AML-193 (cell line): ENCODE measurements at places on chromosomes 2 and 18.

GRCh38 chr18:72460210-72460680, 83.9 kb downstream of the CBLN2 start:
- no peak for DNase-seq

DNA sequence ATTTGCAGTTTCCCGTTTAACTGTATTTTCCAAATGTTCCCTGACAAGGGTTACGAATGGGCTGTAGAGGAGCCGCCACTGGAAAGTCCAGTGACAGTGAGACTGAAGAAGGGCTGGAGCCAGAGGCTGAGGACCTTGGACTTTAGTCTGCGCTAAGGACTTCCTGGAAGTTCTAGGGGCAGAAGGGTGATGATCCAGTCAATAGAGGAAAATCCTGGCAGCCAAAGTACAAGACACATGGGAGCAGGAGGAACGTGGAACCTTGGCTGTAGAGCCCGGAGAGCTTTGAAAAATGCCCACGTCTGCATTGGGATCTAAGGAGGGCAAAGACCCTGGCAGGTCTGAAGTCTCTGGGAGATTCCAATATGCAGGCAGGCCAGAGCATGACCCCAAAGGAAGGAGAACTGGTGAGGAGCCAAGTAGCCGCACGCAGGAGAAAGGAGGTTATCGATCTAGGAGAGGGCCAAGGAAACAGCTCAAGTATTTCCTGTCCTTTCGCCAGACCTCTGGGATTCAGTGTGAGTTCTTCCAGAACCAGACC, 28.5 kb downstream of the MBP start:
- DNase-seq, result no peak

DNA sequence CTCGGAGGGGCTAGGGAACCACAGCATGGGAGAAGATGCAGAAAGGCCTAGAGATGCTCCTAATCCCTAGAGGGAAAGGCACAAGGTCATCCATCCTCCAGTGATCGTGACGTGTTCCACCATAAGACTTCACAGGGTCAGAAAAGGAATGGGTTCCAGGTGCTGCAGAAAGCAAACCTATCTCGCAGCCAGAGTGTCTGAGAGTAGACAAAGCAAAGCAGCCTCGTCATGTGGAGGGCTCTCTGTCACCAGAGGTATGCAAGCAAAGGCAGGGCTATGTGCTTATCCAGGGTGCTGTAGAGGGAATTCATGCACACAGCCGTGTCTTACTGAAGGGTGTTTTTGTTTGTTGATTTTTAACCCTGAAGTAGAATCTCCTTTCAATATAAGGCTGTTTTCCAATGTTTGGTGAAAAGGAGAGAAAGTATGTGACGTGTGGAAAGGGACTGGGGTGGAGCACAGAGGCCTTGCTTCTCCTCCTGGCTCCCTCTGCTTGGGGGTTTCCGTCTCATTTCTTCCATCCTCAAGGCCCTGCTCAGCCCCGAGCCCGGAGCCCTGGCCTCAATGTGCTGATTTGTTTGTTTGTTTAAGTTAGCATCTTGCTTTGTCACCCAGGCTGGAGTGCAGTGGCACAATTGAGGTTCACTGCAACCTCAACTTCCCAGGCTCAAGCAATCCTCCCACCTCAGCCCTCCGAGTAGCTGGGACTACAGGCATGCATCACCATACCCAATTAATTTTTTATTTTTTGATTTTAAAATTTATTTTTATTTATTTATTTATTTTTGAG, 3.0 kb downstream of the GPR55 start:
- no peak for DNase-seq

- no peak for DNase-seq
These were observed 157.9 kb downstream of the PXDN start for GRCh38 chr2:1586251-1586922.

GRCh38 chr2:141331127-141331526, 799.7 kb downstream of the LRP1B start:
- no peak for DNase-seq

DNA sequence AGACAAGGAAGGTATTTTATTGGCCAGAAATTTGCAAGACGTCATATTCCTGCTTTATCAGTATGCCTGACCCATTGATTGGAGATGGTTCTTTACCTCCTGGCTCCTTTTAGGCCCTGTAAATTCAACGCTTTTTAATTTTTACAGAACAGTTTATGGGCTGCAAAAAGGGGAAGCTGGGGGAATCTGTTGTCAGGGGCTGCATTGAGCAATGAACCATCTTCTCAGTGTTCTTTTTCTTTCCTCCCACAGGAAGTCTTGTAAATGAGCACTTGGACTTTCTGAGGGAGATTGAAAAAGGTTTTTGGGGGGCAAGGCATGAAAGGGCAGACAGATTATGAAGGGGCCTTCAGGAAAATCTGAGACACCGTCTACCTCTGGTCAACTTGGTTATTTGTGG, 503.6 kb upstream of the TNP1 start:
- DNase-seq, result peak; percentile 83

- no peak for DNase-seq
These were observed 30.1 kb upstream of the ZNF516 start for GRCh38 chr18:76524900-76525698.

- DNase-seq, result no peak
These were observed 51.9 kb upstream of the CWC22 start for GRCh38 chr2:180058993-180059392.

DNA sequence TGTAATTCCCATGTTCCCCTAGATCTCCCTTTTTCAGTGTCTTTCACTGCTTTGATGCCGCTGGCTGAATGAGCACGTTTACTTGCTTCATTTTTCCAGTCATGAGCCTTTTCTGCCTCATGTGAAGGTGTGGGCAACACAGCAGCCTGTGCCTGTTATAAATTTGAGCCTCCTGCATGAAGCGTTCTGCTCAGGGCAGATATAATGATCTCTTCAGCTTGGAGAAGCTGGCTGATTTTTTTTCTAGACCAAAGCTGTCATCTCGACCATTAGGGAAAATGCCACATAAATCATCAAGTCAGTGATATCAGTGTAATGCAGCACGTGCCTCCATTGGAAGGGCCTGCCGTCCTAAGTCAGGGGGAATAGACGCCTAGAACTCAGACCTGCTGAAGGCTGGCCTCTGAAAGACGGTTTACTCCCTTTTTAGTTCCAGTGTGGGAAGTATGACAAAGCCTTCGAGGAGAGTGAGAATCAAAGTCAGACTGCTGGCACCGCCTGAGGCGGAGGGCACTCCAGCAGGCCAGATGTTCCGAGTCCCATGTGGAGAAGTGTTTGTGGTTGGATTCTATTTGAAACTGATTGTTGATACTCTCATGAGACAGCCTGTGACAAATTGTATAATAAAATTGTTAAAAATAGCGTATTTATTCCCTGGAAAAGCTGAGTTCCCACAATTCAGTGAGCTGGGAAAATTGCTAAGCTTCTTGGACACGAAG, 196.5 kb downstream of the MYO1B start:
- no peak for DNase-seq

DNA sequence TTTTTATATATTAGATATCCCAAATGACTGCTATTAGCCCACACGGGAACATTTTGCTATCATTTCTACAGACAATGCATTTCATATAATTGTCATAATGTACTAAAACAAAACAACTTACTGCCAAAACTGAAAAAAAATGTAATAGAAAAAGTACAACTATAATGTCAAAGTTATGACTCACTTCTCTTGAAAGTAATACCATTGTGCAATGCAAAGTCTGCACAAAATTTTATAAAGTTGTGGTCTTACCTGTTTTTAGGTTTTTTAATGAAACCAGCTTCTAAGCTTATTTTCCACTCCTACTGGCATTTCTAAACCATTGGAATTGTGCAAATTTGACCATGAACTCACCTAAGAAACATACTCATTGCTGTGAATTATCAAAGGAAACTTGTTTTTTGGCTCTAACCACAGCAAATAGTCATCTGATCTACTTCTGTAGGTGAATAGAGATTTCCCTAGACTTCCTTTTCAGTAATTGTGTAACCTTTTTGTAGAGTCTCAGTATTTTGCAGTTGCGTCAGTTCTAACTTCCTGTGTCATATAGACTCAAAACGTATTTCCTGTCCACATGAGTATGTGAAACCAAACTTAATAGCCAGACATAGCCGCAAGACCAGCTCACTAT, 31.9 kb upstream of the TFPI start:
- DNase-seq, result peak; percentile 93

GRCh38 chr2:141301551-141301950, 829.3 kb downstream of the LRP1B start:
- no peak for DNase-seq

- no peak for DNase-seq
These were observed 277.5 kb downstream of the PRKCE start for GRCh38 chr2:45928946-45929345.

GRCh38 chr2:41992671-41993434, 55.0 kb upstream of the PKDCC start:
- DNase-seq, result no peak

DNA sequence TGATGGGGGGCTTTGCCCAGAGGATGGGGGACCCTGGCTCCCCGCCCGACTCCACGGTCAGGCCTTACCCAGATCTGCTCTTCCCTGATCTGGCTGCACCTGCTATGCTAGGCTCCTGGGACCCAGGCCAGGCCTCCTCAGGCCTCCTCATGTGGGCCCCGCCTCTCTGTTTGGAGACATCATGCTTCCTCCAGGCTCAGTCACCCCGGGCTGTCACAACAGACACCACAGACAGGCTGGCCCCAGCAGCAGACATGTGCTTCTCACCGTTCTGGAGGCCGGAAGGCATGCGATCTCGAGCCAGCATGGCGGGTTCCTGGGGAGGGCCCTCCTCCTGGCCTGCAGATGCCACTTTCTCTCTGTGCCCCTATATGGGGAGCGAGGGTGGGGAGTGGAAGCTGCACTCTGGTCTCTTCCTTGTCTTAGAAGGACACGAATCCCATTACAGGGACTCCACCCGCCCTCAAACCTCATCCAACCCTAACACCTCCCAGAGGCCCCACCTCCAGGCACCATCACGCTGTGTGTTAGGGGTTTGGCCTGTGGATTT, 10.8 kb upstream of the NEU4 start:
- DNase-seq, result no peak

DNA sequence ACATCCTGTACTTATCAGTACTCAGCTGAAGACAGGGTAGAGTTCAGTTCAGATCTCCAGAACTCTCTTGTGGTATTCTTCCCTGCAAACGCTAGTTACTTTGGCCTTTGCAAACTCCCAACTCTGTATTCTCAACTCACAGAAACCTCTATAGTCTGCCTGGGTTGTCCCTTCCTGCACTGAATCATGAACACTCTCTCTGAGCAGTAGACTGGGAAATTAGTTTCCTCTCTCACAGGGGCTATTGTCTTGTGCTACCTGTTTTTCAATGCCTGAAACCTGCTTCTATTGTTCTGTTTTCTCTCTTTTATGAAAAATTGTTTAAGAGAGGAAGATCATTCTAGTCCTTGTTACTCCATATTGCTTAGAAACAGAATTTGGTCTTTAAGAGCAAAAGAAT, 134.7 kb downstream of the VIT start:
- no peak for DNase-seq

- DNase-seq, result no peak
These were observed 253.4 kb downstream of the PIEZO2 start for GRCh38 chr18:10895976-10896375.

GRCh38 chr18:51614033-51614432, 416.6 kb upstream of the MEX3C start:
- DNase-seq, result no peak

DNA sequence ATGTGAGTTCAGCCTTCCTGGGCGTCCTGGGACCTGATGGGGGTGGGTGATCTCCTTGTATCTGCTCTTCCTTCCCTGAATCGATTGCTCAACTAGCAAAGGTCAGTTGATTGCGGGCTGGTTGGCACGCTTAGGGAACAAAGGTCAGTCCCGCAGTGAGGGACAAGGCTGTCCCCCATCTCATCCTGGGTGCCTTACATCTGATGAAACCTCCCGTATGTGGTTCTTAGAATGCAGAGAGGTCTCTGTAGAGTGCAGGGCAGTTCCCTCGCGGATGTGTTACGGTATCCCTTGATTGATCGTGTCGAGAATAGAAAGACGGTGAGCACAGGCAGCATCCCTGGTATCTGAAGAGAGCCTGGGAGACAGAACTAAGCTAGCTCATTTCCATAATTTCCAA, 56.4 kb upstream of the RBM44 start:
- DNase-seq, result no peak

GRCh38 chr2:129721236-129721635, 258.2 kb upstream of the RAB6C start:
- DNase-seq, result no peak

DNA sequence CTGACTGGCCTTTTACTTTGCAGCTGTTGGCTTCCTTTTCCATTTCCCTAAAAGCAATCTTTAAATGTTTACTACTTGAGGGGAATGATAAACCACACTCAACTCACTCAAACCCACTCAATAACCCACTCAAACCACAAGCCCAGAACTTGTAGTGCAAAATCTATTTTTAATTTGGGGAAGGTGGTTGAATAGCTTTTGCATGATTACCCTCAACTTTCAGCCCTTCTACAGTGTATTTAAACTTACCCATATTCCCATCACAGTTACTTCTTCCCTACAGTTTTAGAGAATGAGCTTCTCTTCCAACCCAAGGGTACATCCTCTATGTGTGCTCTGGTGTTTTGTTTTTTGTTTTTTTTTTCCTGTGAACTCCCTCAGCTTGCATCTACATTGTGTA, 636.1 kb downstream of the TDRD15 start:
- no peak for DNase-seq

- no peak for DNase-seq
These were observed 66.1 kb upstream of the ODC1 start for GRCh38 chr2:10514273-10514672.

DNA sequence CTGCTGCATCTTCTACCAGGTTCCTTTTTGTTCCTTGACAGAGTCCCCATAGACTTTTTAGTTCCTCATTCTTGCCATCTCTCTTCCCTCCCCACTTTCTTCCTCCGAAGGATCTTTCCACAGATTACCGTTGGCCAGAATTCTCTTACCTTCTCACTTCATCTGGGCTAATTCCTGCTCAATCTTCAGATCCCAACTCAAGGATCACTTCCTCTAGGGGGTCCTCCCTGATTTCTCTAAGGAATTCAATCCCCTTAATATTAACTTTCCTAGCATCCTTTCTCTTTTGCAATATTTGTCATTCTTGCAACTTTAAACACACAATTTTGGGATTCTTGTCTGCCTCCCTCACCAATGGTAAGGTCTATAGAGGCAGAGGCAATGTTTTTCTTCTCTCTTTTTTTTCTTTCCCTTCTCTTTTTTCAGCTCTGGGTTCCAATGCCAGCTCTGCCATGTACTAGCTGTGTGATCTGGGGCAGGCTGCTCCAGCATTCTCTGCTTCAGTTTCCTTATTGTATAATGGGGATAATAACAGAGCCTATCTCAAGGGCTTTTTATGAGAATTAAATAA, 5.4 kb upstream of the KCNE4 start:
- peak; percentile 8 for DNase-seq

- peak; percentile 23 for DNase-seq
These were observed 197.7 kb upstream of the STON1 start for GRCh38 chr2:48332286-48332685.

GRCh38 chr2:234761910-234762309, 189.9 kb upstream of the SH3BP4 start:
- no peak for DNase-seq

- DNase-seq, result no peak
These were observed 2.4 kb downstream of the GPR45 start for GRCh38 chr2:105243961-105244360.

DNA sequence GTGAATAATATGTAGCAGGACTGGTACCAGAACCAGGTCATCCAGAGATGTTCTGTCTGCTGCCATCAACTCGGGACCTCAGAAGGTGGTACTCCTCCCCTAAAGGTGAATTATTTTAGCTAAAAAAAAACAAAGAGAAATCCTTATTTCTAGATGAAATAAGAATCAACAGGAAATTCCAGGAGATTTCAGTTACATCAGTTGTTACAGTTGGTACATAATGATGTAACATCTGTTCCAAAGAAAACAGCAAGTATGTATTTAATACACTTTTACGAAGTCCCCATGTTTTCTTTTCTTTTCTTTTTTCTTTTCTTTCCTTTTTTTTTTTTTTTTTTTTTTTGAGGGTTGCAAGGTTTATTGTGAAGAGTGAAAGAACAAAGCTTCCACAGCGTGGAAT, 33.6 kb upstream of the CD28 start:
- DNase-seq, result no peak
